ENCODE measurements at places on chromosomes 11 and 22. TPM values are rescaled to one million over a fixed set of nuclear protein-coding genes. Genes with fewer than 3 reads are reported as not detected.

Gene TMEM126A
- total RNA-seq, result 34.6 TPM

Gene MMP8
- total RNA-seq, result not detected

Gene RIMBP3B
- not detected for total RNA-seq

Gene SDHD
- total RNA-seq, result 139 TPM

- no peaks in the 10 kb centered on the region for H3K27me3 ChIP-seq
- no peak for DNase-seq
- H3K4me3 ChIP-seq, result peak overlapping the region; percentile 89
Measured at GRCh38 chr11:63840356-63841060, 1.6 kb downstream of the MARK2 start.

- H3K27me3 ChIP-seq, result no peaks in the 10 kb centered on the region
- no peaks in the 10 kb centered on the region for H3K36me3 ChIP-seq
- no peak overlapping the region for H3K4me3 ChIP-seq
- no peaks in the 10 kb centered on the region for H3K4me1 ChIP-seq
- no peak overlapping the region for H3K27ac ChIP-seq
- DNase-seq, result no peak
Measured at GRCh38 chr11:100923555-100923954, 206.1 kb downstream of the PGR start.

DNA sequence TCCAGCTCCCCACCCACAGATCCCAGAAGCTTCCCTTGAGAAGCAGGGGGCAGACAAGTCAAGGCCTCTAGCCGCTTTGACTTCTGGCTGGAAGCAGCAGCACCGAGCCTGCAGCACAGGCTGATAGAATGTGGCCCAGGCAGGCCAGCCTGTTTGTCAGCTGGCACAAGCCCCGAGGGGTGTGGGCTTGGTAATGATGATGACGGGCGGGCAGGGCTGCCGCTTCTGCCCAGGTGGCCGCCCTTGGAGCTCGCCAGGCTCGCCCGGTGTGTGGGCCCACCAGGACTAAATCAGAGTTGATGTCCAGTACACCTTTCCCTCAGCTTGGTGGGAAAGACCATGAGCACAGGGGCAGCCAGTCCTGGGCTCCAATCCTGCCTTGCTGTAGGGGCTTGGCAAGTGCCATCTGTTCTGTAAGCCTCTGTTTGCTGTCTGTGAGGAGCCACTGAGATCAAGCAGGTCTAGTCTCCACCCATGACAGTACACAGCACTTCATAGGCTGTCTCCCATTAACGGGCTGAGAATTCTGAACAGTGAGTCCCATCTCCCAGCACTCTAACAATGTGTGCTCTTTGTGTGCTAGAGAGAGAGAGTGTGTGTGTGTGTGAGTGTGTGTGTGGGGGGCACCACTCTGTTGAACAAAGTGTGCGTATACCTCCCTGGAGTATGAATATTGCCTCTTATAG is 26.8 kb downstream of the MICAL2 start:
- no peaks in the 10 kb centered on the region for H3K27me3 ChIP-seq
- peaks cover 100% of the 10 kb centered on the region for H3K4me1 ChIP-seq
- no peak for DNase-seq
- H3K4me3 ChIP-seq, result no peak overlapping the region
- H3K27ac ChIP-seq, result peak overlapping the region; percentile 86
- H3K36me3 ChIP-seq, result no peaks in the 10 kb centered on the region

DNA sequence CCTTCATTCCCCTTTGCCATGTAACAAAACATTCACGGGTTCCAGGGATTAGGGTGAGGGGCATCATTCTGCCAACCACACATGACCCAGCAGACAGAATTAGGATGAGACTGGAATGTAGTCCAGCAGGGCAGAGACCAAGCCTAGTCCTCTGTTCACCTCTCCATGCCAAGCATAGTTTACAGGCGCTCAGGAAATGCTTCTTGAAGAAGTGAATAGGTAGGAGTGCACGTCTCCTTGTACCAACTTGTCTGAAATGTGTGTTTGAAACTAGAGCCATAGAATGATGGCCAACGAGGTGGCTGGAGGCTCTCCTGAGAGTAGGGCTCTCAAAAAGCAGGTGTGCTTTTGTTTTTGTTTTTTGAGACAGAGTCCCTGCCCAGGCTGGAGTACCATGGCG is 8.2 kb downstream of the SPINDOC start:
- H3K36me3 ChIP-seq, result peaks cover 97% of the 10 kb centered on the region
- no peaks in the 10 kb centered on the region for H3K27me3 ChIP-seq
- H3K4me1 ChIP-seq, result peaks cover 5% of the 10 kb centered on the region
- no peak for DNase-seq
- no peak overlapping the region for H3K4me3 ChIP-seq

GRCh38 chr11:117822074-117823033 is 2.2 kb downstream of the FXYD2 start:
- peaks cover 21% of the 10 kb centered on the region for H3K4me1 ChIP-seq
- no peaks in the 10 kb centered on the region for H3K36me3 ChIP-seq
- H3K4me3 ChIP-seq, result no peak overlapping the region
- H3K27ac ChIP-seq, result peak overlapping the region; percentile 79

DNA sequence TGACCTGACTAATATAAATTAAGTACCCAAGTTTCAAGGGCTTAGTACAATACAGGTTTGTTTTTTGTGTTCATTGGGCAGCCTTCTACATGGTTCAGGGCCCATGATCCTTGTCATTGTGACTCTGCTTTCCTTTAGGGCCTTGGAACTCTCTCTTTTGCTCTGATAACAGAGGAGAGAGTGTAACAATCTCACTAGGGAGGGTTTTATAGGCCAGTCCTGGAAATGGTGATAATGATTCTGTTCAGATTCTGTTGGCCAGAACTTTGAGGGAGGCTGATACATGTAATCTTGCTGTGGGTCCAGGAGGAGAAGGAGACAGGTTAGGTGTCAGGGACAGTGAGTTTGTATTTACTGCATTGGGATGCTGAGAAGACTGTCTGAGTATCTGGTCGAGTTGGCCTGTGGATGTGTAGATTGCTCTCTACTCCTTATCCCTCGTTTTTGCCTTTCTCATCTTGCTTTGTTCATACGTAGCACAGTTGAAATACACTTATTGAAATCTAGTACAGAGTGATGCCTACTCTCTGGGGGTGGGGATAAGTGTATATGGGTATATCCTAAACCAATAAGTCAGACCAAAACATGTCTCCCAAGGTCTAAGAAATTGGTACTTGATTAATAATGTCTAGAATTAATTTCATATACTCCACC is 37.5 kb upstream of the HEPHL1 start:
- H3K27ac ChIP-seq, result no peak overlapping the region
- H3K27me3 ChIP-seq, result no peaks in the 10 kb centered on the region
- DNase-seq, result no peak

Data from esophagus muscularis mucosa (tissue), 4 donors.